Thymus (tissue), 14 donors: ENCODE measurements at places on chromosomes 7 and 10.

- DNase-seq, result no peak
These were observed 41.4 kb upstream of the PNLIPRP3 start for GRCh38 chr10:116385994-116386809.

GRCh38 chr7:93307131-93307660 lies 75.0 kb downstream of the VPS50 start:
- DNase-seq, result no peak

DNA sequence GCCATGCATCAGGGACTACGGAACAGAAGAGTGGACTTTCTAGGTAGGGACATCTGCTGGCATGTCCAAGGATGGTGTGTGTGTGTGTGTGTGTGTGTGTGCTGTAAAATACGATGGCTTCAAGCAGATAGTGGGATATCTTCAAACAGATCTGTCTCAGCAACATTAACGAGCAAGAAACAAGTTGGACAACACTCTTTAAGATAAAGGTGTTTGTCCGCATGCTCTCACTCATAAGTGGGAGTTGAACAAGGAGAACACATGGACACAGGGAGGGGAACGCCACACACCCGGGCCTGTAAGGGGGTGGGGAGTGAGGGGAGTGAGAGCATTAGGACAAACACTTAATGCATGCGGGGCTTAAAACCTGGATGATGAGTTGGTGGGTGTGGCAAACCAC lies 89.8 kb upstream of the AKR1E2 start:
- DNase-seq, result no peak

DNA sequence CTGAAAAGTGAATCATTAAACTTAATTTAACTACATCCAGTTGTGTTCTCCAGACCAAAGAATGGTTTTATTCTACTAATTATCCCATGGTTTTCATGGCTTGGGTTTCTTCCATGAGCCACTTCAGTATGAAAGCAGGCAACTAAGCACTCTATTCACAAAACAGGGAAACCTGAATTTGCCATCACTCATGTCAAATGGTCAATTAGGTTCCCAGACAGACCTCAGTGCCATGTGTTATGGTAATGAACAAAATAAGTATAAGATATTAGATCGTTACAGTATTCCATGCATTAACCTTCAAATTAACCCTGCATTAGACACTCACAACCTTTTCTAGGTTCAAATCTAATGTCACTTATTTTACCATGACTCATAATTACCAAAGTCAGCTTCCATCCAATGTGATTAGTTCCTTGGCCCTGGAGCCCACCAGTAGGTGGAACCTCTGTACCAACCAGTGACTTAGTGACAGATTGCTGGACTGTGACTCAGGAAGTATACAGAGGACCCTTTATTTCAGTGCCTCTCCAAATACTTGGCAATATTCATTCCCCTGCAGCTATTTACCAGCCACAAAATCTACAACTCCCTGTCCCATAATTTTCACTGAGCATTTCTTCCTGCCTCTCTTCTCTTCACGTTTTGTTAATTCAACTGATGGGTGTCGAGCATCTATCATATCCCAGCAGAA lies 1270.2 kb upstream of the SORCS1 start:
- DNase-seq, result no peak

DNA sequence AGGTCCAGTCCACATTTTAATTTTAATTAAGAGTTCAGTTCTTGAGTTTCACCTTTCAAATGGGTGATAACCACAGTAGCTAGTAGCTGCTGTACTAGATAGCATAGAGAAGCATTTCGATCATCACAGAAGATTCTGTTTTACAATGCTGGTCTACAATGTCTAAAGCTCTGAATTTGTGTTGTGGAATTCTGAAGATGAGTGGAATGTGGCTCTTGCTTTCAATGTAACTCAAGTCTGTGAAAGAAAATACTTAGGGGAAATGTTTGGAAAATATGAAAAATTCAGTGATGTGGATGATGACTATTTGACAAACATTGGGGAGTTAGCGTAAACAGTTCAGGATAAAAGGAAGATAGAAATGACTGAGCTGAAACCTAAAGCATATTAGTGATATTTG lies 139.4 kb downstream of the GNAT3 start:
- no peak for DNase-seq

GRCh38 chr10:62511656-62512055 lies 137.5 kb downstream of the ZNF365 start:
- no peak for DNase-seq

DNA sequence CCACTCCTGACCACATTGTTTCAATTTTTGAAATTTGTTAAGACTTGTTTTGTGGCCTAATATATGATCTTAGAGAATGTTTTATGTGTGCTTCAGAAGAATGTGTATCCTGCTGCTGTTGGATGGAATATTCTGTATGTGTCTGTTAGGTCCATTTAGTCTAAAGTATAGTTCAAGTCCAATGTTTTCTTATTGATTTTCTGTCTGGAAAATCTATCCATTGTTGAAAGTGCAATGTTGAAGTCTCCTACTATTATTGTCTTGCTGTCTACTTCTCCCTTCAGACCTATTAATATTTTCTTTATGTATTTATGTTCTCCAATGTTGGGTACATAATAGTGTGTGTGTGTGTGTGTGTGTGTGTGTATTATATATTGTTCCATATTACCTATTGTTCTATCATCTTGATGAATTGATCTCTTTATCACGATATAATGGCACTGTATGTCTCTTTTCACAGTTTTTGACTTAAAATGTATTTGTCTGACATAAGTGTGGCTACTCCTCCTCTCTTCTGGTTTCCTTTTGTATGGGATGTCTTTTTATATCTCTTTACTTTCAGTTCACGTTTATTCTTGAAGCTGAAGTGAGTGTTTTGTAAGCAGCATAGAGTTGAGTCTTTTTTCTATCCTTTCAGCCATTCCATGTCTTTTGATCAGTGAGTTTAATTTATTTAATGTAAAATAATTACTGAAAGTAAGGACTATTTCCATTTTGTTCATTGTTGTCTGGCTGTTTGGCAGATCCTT lies 61.3 kb downstream of the AKR1D1 start:
- DNase-seq, result no peak

- no peak for DNase-seq
These were observed 102.9 kb downstream of the EXOC4 start for GRCh38 chr7:133355822-133356221.

- DNase-seq, result no peak
These were observed 84.2 kb upstream of the FAM133B start for GRCh38 chr7:92674379-92674778.

DNA sequence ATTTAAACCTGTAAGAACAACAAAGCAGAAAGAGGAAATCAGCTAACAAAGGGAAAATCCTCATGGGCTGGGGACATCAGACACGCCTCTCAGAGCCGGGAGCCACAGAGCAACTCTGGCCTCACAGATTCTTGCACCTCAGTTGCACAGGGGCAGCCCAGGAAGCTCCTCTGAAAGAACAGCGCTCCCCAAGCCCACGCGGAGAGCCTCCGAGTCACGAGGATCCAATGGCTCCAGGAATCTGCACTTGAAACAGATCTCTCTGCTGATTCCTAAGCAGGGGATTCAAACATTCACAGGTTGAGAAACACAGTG lies 213.2 kb upstream of the MGMT start:
- no peak for DNase-seq

DNA sequence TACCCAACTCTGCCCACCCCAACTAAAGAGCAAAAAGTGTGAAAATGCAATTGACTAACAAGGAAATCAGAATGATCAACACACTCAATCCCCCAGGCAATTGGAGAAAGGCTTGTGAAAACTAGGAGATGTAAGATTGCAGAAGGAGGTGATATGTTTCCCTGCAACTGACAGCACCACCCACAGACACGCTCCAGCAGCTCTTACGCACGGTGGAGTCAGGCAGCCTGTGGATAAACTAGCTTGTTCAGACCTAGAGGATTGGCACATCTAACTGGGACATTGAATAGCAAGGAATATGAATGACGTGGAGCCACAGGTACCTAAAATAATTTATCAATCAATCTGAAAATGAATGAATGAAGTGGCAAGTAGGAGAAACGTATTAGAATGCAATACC lies 125.7 kb upstream of the MYO3A start:
- DNase-seq, result no peak
